ENCODE measurements at places on chromosomes 3 and 15. TPM values are rescaled to one million over a fixed set of nuclear protein-coding genes. Genes with fewer than 3 reads are reported as not detected.

The NRROS gene
- total RNA-seq = 9.2 TPM

The TERC gene
- 16.0 TPM for total RNA-seq

GRCh38 chr3:183449791-183450190, 21.4 kb upstream of the MCF2L2 start:
- peaks cover 10% of the 10 kb centered on the region for H3K4me1 ChIP-seq
- H3K27me3 ChIP-seq = no peaks in the 10 kb centered on the region
- H3K27ac ChIP-seq = no peak overlapping the region
- no peak overlapping the region for H3K4me3 ChIP-seq
- DNase-seq = no peak

GRCh38 chr3:60954048-60954447, 297.2 kb downstream of the FHIT start:
- H3K4me3 ChIP-seq = no peak overlapping the region
- H3K4me1 ChIP-seq = no peaks in the 10 kb centered on the region

DNA sequence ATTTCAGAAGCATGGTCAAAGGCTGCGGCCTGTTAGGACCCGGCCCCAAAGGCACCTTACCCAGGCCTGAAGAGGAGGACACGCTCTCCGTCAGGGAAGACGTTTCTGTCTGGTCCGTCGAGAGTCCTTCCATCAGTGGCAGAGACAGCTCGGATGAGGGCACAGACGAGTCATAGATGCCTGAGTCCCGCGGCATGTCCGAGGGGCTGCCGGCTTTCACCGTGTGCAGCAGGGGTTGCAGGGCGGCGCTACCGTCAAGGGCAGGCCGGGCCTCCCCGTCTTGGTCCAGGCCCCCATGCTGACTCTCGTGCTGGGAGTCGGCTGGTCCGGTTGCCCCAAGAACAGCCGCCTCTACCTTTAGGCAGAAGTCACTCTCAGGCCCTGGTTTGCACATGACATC, 37.1 kb downstream of the SPATA12 start:
- no peak overlapping the region for H3K27ac ChIP-seq
- H3K27me3 ChIP-seq = no peaks in the 10 kb centered on the region
- H3K4me1 ChIP-seq = no peaks in the 10 kb centered on the region
- no peak overlapping the region for H3K4me3 ChIP-seq
- H3K36me3 ChIP-seq = no peaks in the 10 kb centered on the region

DNA sequence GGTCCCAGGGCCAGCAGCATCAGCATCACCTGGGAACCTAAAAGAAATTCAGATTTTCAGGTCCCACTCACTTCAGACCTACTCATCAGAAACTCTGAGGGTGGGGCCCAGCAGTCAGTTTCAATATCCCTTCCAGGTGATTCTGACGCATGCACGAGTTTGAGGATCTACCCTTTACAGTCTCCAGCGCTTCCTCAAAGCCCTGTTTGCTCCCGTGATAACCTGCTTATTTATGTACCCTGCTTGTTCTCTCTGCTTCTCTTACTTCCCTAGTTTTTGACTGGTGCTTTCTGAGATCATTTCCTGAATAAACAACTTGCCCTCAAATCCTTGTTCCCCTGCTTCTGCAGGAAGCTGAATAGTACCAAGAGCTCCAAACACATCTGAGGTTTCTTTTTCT, 245.3 kb downstream of the ZNF621 start:
- H3K4me1 ChIP-seq = no peaks in the 10 kb centered on the region
- peak; percentile 12 for DNase-seq
- H3K27ac ChIP-seq = no peak overlapping the region
- H3K36me3 ChIP-seq = no peaks in the 10 kb centered on the region
- no peak overlapping the region for H3K4me3 ChIP-seq
- H3K27me3 ChIP-seq = peaks cover 3% of the 10 kb centered on the region

- no peak overlapping the region for H3K27ac ChIP-seq
- no peak for DNase-seq
- no peaks in the 10 kb centered on the region for H3K4me1 ChIP-seq
These were observed 26.5 kb upstream of the P2RY12 start for GRCh38 chr3:151410891-151411559.

DNA sequence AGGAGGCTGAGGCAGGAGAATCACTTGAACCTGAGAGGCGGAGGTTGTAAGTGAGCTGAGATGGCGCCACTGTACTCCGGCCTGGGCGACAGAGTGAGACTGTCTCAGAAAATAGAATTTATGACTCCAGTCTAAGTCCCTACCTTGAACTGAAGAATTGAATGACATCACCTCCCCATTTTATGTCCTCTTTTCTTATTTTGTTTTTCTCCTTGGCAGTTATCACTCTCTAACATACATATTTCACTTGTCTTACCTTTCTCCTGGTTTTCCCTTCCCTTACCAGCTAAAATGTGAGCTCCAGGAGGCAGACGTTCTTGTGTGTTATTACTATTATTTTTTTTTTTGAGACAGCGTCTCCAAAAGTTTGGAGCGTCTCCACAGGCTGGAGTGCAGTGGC, 7.6 kb downstream of the TATDN2 start:
- H3K4me1 ChIP-seq = peaks cover 77% of the 10 kb centered on the region
- H3K4me3 ChIP-seq = no peak overlapping the region
- no peaks in the 10 kb centered on the region for H3K27me3 ChIP-seq
- H3K36me3 ChIP-seq = peaks cover 48% of the 10 kb centered on the region

GRCh38 chr3:57943525-57944495, 64.4 kb upstream of the FLNB start:
- H3K27ac ChIP-seq = no peak overlapping the region
- no peaks in the 10 kb centered on the region for H3K27me3 ChIP-seq
- DNase-seq = no peak
